PC-9 (cell line): ENCODE measurements at places on chromosomes 12 and 14. TPM values are rescaled to one million over a fixed set of nuclear protein-coding genes. Genes with fewer than 3 reads are reported as not detected.

The DLST gene
- total RNA-seq, result 309 and 320 TPM in 2 replicates

The GUCY2C gene
- not detected in 2 replicates for total RNA-seq

The CCDC175 gene
- not detected in 2 replicates for total RNA-seq

The COCH gene
- 1.4 and 1.5 TPM in 2 replicates for total RNA-seq

The MUCL1 gene
- total RNA-seq, result not detected in 2 replicates

The BATF gene
- 55.7 and 79.0 TPM in 2 replicates for total RNA-seq

The MANSC4 gene
- not detected in 2 replicates for total RNA-seq

The LRCOL1 gene
- not detected in 2 replicates for total RNA-seq

The UNG gene
- 52.5 and 54.9 TPM in 2 replicates for total RNA-seq

The HSPB8 gene
- 4.8 and 6.0 TPM in 2 replicates for total RNA-seq

The PYGL gene
- 75.6 and 84.2 TPM in 2 replicates for total RNA-seq

The TPH2 gene
- total RNA-seq, result not detected in 2 replicates

The TEX22 gene
- 2.6 and 6.5 TPM in 2 replicates for total RNA-seq
